ENCODE measurements at places on chromosomes 12 and 14.

DNA sequence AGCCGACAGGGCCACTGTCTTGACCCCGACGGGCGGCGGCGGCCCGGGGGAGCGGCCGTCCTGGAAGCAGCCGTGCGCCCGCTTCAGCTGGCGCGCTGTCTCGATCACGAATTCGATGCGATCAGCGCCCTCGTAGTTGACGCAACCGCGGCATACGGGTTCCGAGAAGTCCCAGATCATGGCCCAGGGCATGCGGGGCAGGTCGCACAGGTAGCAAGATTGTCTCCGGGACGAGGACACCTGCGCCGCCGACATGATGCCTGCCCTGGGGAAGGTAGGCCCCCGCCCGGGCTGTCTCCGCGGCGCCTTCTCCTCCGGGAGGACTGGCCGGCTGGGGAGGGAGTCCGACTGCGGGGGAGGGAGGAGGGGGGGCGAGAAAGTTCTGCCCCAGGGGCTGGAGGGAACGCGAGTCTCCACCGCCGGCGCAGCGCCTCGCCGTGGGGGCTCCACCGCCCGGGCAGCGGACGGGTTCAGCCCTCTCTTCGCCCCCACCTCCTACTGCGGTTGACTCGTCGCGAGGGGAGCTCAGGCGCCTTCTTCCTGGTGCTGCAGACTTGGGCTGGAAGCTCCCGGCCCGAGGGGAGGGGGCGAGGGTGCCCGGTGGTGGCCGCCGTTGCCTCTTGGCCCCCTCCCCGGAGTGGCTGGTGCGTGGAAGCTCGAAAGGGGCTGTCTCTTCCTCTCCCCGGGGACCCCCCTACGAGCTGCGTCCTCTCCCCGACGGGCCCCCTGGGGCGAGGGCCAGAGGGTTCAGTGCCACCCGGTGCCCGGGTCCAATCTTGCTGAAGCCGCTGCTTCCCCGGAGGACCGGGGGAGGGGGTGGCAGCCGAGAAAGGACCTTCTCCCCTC lies 747 bp downstream of the IRF2BPL start:
- peak; percentile 87 for DNase-seq

- no peak for DNase-seq
These were observed 269.3 kb upstream of the NPAS3 start for GRCh38 chr14:32669391-32669790.

- no peak for DNase-seq
These were observed 61.1 kb downstream of the NINJ2 start for GRCh38 chr12:601976-602699.

- no peak for DNase-seq
These were observed 6.8 kb upstream of the NR4A1 start for GRCh38 chr12:52044292-52044983.

GRCh38 chr14:70856851-70857495 lies 47.7 kb upstream of the MAP3K9 start:
- DNase-seq, result no peak

- DNase-seq, result no peak
These were observed 782.1 kb upstream of the TBX3 start for GRCh38 chr12:115466076-115466475.

DNA sequence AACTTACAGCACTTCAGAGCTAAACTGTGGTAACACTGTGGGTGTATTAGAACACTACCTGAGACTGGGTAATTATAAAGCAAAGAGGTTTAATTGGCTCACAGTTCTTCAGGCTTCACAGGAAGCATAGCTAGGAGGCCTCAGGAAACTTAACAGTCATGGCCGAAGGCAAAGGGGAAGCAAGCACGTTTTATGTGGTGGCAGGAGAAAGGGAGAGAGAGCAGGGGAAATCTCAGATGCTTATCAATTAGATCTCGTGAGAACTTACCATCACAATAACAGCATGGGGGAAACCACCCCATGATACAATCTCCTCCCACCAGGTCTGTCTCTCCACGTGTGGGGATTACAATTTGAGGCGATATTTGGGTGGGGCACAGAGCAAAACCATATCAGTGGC lies 512.6 kb downstream of the RERGL start:
- DNase-seq, result no peak

DNA sequence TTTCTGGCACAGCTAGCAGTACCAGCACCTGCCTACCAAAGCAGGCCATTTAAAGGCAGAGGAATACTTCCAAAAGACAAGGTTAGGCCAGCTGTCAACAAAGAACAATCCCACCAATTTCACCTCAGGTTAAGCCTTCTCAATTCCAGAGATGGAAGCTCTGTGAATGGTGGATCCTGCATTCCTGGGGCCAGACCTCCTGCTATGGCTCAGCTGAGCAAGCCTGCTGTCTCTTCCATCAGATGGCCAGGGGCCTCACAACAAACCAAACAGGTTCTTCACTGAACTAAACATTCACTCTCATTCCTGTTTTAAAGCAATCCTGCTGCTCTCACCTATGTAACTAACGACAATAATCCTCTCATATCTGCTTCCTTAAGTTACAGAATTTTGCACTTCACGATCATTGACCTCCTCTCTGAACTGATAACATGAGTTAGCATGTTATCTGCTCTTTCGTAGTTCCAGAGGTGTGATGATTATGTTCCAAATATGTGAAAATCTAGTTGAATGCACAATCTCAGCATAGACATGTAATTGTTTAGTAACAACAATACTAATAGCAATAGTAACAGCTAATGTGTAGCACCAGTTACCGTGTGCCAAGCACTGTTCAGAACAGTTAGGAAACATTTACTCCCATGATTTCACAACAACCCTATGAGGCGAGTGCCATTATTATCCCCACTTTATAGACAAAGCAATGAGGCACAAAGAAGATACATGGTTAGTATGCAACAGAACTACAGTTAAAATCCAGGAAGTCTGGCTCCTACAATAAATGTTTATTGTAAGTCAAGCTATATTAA lies 73.2 kb downstream of the SLC2A13 start:
- DNase-seq, result no peak

GRCh38 chr14:97517566-97518234 lies 720.5 kb downstream of the VRK1 start:
- DNase-seq, result no peak

- no peak for DNase-seq
These were observed 32.1 kb downstream of the SPATA7 start for GRCh38 chr14:88417594-88417993.

Measured in HuH-7.5 (cell line).